ENCODE measurements at places on chromosomes 12 and 14.

DNA sequence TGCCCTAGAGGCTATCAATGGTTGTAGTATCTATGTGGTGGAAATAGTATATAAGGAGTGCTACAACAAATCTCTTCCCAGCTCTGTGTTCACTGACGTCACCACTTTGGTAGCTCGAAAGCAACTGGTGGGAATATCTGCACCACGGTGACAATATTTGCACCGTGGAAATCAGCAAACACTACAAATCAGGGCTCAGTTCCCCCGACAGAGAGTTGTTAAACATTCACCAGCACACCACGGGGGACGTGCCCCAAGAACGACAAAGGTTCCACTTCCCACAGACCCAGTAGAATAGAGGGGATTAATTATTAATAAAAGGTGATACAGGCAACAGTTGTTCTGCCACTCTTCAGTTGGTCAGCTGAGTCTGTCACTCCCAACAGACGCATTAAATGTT lies 98.4 kb downstream of the CCDC60 start:
- no peak for DNase-seq

DNA sequence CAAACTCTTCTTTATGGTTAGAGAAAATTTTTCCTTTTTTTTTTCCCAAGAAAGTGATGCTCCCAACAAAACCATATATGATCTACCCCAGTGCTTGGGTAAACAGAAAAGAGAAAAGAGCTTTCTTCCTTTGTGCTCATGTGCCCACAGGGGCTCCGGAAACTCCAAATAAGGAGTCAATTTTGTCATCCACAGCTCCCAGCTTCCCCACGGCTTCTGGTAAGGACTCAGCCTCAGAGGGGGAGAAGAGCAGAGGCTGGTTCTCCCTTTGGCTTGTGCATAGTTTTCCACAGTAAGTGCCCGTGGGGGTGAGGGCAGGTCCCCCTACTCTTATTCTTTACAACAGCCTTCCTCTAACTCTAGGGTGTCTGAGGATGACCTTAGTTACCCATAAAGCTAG lies 13.3 kb upstream of the RGS6 start:
- DNase-seq, result no peak

DNA sequence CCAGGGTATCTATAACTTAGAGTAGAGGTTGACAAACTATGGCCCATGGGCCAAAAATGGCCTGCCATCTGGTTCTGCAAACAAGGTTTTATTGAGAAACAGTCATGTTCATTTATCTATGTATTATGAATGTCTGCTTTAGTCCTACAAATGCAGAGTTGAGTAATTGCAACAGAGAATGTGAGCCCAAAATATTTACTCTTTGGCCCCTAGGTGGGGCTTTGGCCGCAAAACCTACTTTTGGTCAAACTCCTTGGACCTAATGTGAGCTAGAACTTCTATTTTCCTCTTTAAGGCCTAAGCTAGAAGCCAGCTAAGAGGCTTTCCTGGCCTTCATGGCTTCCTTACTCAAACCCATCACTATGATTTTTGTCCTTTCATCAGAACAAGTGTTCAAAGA lies 379.1 kb downstream of the NELL2 start:
- no peak for DNase-seq

DNA sequence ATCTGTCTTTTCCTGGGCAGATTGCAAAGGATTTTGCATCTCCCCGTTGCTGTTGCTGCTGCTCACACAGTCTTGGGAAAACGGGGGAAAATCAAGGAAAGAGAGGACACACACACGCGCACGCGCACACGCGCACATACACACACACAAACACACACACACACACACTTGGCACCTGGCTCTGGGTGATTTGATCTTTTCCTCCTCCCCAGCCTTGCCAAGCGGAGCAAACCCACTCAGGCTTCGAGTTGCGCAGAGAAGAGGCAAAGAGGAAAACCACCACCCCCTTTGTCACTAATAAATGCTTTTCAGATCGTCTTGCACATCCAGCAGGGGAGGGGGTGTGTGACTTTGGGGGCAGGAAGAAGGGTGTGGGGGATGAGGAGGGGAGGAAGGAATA lies 965 bp upstream of the NOS1 start:
- no peak for DNase-seq

GRCh38 chr14:54490445-54491175 lies 1.8 kb upstream of the GMFB start:
- no peak for DNase-seq

DNA sequence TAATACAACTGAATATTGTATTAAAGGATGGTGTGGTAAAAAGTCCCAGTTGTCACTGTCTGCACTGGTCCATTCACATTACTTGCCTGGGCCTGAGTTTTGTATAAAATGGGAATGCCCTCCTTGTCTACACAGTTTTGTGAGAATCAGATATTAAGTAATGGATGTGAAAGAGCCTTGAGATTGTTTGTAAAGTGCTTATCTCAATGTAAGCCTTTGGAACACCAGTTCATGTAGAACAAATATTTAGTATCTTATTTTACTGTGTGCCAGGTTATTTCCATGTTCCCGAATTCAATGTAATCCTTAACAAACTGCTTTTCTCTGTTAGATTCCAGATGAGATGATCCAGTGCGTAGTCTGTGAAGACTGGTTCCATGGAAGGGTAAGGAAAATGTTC lies 7.5 kb downstream of the UBR7 start:
- DNase-seq, result no peak

DNA sequence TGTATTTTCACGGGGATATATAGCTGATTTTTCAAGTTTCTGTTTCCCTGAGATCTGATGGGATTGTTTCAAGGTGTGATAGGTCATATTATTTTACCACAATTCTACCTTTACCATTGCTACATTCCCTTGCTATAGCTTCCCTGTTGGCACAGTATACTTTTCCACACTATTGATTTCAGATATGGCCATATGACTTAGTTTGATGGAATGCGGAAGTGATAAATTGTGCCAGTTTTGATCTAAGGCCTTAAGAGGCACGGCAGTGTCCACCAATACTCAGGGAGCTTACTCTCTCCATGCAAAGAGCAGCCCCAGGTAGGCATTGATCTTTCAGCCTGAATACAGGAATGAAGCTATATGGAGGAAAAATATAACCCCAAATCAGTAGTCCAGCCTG lies 315.7 kb downstream of the SLC16A7 start:
- no peak for DNase-seq

DNA sequence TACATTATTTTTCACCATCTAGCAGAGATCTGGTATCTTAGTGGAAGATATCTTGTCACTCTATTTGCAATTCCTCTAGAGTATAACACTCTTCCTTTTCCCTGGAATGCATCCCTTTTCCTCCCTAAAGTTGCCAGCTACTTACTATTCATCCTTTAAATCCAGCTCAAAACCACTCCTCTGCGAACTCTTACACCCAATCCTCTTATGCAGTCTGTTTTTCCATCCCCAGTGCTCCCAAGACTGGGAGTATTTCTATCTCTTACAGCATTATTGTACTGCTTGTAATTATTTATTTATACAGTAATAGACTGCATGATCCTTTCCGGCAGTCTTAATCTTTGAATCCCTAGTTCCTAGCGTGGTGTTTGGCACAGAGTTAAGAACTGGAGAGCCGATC lies 2.9 kb upstream of the SRGAP1 start:
- no peak for DNase-seq

- no peak for DNase-seq
These were observed 187.3 kb downstream of the CHST11 start for GRCh38 chr12:104643819-104644669.

GRCh38 chr14:94331462-94331861 lies 8.3 kb upstream of the SERPINA6 start:
- DNase-seq, result no peak

- no peak for DNase-seq
These were observed 405.7 kb downstream of the RAD51B start for GRCh38 chr14:68225321-68225720.

- DNase-seq, result no peak
These were observed 141.7 kb upstream of the NRXN3 start for GRCh38 chr14:78028471-78028870.

DNA sequence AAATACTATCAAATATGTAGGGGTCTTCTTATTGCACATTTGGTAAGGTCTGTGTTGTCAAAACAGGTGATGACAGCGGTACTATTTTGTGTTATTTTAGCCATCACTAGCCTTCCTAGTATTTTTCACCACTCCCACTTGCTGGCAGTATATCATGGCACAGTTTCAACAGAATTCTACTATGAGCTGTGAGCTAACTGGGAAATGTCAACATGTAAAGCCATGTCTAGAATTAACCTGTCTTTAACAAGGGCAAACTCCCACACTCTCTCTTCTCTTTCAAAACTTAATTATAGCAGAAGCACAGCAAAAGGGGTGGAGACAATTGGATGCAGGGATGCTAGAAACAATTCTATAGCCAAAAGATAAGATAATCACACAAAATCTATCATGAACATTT lies 253.4 kb downstream of the PAX9 start:
- DNase-seq, result no peak

- no peak for DNase-seq
These were observed 1.1 kb downstream of the NELL2 start for GRCh38 chr12:44874981-44875416.

- no peak for DNase-seq
These were observed 256.6 kb downstream of the BTG1 start for GRCh38 chr12:91889059-91889458.

DNA sequence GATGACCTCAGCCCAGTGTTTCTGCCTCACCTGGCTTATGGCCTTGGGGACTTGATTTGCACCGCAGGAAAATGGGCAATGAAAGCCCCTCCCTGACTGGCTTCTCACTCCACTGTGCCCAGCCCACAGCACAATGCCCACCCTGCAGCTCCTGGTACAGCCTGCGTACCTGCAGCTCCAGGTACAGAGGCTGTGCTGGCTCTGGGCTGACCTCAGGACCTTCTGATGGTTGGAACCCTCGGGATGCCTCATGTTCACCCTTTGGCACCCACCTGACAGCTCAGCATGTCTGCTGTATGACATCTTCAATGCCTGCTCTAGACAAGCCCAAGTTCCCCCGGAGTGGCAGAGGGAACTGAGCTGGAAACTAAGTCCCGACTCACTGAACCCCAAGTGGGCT lies 87.1 kb downstream of the ALG10 start:
- DNase-seq, result no peak

DNA sequence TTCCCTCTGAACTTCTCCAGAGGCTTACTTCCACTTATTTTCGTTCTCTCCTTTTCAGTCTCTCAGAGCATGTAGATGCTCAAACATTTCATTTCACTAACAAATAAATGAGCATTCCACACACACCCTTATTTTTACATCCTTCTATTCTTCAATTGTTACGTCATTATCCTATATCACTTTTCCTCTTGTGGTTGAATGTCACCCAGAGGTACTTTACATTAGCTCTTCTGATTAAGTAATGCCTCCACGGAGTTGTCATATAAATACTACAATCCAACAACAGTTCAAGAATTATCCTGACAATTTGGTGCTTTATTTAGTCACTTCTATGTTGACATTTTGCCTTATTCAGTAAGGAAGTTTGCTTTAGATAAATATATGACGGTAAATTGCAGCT lies 18.4 kb downstream of the FAR2 start:
- DNase-seq, result no peak

DNA sequence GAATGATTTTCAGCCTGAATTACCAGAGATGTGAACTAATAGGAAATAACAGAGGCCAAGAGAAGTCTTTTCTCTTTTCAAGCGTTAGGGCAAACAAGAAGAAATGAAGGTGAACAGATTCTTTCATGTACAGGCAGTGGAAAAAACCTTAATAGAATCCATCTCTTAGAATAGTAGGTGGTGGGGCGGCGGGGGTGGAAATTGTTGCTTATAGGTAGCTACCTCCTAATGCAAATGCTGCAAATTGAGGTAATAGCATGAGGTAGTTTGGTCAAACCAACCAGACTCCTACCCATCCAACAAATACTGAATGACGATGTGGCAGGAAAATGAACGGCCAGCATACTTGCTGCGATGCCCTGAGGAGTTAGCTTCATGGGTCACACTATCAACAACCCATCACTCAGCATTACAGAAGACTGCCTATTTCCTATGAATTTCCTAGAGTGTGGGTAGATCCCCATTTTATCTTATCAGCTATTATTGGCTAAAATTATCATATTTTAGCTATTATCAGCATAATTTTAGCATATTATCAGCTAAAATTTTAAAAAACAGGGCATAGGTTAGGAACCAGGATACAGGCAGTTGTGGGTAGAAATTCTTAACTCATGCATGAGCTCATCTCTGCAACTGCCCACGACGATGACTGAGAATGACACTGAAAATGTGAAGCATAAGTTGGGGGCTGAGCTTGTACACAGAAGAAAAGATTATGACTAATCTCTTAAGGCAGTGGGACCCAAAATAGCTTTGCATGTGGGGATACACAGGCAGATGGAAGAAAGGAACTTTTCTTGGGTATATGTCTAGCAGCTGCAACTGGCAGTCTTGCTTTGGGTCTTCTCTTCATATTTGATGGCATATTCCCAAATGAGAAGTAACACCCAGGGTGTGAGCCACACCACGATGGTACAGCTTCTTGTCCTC lies 68.7 kb downstream of the NIN start:
- no peak for DNase-seq

- DNase-seq, result no peak
These were observed 38.4 kb upstream of the CEP83 start for GRCh38 chr12:94498073-94498472.

- no peak for DNase-seq
These were observed 20.3 kb downstream of the BRF1 start for GRCh38 chr14:105280525-105280924.

- no peak for DNase-seq
These were observed 74.0 kb downstream of the KIF21A start for GRCh38 chr12:39368891-39369290.

- DNase-seq, result no peak
These were observed 50.7 kb downstream of the TPCN1 start for GRCh38 chr12:113271853-113272561.

GRCh38 chr12:32893458-32893857 lies 3.1 kb downstream of the PKP2 start:
- DNase-seq, result no peak

DNA sequence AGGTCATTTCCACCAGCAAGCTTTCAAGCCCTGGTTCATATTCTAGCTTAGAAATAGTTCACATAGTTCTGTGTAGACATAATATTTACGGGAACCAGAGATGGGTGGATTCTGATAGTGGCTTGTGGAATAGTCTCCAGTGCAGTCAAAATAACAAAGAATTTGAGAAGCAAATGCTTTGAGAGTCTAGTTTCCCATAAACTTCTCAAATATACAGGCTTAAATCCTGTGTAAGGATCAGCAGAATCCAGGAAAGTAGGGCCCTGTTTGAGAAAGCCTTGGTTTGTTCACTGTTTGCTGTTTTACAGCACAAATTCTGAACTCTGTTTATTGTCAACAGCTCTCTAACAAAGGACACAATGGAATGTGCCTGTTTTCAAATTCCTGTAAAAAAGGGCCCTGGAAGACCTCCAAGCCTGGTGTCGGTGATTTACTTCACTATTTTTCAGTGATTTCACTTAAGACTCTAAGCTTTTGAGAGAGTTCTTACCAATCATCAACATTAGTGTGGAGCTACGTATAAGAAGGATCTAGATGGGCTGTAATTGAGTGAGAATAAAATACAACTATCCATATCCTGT lies 11.4 kb upstream of the FOS start:
- no peak for DNase-seq

DNA sequence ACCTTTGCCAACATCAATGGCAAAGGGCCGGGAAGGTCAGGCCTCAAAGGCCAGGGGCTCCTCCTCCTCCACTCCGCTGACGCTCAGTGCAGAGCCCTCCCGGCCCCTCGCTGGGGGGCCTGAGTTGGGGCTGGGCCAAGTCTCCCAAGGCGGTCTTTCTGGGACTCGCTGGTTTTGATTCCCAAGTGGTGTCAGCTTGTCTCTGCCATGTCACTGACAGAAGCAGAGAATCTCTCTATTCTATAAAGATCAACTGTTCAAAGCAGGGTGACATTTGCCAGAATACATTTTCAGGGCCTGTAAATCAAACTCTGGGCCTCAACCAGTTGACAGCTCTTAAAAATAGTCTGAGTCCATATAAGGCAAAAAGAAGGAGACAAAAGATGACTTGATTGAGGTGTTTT lies 75.9 kb downstream of the CCDC88C start:
- no peak for DNase-seq
